Kasumi-1 (cell line): ENCODE measurements at places on chromosomes 1 and 21.

DNA sequence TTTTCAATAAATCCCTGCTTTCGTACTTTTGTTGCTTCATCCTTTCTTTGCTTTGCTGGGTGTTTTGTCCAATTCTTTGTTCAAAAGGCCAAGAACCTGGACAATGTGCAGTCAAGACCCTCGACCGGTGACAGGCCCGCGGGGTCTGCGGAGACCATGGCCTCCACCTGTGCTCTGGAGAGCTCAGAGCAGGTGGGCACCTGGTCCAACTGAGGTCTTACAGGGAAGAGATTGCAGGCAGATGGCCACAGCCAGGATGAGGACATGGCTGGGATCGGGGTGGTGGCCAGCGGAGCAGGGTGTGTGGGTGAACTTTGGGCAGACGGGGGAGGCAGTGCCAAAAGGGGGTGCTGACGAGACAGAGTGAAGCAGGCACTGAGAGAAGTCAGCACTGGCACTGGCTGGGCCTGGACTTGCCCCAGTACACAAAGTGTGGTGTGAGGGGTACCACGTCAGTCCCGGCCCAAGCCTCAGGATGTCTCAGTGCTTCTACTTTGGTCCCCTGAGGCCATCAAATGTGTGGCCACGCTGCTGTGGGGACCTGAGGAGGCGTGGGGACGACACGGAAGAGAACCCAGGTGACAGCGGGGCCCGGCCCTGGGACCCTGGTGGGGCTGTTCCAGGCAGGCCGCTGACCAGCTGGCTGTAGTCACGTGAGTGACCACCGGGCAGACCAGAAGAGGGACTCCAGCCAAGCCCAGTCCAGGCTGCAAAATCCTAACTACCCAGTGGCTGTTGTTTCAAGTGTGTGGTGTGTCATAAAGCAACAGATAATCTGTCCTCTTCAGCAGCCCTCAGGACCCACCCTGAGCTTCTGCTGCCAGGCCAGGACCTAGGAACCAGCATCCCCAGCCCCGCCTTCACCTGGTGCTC, 10.4 kb upstream of the CCDC27 start:
- DNase-seq, result no peak

DNA sequence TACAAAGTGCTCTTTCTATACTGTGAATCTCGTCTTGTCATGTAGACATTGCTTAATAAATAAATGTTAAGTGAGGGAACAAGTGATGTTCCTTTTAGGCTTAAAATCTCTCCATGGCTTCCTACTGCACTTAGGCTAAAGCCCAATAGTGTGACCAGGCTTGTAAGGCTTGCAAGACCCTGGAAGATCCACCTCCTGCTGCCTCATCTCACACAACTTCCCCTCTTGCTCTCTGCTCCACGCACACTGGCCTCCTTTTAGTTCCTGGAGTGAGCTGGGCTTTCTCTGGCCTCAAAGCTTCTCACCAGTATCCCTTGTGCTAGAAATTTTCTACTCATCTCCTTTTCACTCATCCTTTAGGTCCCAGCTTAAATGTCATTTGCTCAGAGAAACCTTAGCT, 41.5 kb upstream of the DIPK1A start:
- DNase-seq, result no peak

DNA sequence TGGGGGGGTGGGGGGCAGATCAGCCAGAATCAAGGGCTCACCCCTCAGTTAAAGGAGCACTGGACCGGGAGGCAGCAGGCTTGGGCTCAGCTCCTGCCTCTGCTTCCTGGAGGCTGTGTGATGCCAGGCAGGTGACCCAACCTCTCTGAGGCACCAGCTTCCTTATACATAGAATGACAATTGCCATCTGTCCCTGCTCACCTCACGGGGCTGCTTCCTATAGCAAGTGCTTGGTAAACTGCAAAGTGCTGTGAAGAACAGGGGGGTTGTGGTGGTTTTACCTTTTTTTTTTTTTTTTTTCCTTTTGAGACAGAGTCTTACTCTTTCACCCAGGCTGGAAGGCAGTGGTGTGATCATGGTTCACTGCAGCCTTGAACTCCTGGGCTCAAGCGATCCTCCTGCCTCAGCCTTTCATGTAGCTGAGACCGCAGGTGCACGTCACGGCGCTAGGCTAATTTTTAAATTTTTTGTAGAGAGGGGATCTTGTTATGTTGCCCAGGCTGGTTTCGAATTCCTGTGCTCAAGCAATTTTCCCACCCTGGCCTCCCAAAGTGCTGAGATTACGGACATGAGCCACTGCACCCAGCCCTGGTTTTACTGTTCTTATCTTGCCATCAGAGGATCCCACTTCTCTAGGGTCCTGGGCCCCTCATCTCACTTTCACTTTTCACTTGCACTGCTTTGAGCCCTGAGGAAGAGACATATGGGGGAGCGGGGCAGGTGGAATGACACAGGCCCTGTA, 11.6 kb downstream of the KCNQ4 start:
- no peak for DNase-seq

- peak; percentile 0 for DNase-seq
These were observed 8.8 kb upstream of the OBSCN start for GRCh38 chr1:228198977-228199590.

DNA sequence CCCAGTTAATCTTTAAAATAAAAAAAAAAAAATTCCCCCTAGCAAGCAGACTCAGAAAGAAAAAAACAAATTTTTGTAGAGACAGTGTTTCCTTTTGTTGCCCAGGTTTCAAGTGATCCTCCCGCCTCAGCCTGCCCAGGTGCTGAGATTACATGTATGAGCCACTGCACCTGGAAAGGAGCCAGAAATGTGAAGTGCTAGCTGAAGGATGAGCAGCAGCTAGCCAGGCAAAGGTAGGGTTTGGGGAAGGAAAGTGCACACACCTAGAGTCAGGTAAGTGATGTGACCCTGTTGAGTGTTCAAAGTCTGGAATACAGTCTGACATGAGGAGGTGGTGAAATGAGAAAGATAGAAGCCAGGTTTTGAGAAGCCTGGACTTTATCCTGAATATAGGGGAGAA, 1.7 kb downstream of the AKR1A1 start:
- no peak for DNase-seq

GRCh38 chr1:202235856-202236837, 42.5 kb downstream of the LGR6 start:
- DNase-seq, result peak; percentile 45
